ENCODE measurements at places on chromosomes 6 and 20. TPM values are rescaled to one million over a fixed set of nuclear protein-coding genes. Genes with fewer than 3 reads are reported as not detected.

GRCh38 chr20:63059684-63060056, 52.9 kb upstream of the BHLHE23 start:
- DNase-seq = no peak

- DNase-seq = no peak
Observed at GRCh38 chr6:47419621-47420020, 58.0 kb upstream of the CD2AP start.

DNA sequence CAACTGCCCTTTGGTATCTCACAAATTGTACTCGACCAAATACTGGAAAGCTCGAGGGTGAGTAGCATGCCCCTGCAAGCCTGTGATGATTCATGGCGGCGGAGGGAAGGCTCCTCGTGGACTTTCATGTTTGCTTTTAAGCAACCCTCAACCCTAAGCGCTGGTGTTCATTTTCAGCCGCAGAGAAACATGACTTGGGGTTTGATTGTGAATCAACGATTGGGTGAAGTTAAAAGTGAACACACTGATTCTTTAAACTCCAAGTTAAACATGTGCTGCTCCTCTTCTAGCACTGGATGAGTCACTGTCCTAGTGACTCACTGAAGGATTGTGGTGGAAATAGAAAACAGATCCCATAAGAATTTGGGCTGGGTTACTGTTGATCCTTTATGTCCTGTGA, 8.3 kb downstream of the CD109 start:
- DNase-seq = no peak

DNA sequence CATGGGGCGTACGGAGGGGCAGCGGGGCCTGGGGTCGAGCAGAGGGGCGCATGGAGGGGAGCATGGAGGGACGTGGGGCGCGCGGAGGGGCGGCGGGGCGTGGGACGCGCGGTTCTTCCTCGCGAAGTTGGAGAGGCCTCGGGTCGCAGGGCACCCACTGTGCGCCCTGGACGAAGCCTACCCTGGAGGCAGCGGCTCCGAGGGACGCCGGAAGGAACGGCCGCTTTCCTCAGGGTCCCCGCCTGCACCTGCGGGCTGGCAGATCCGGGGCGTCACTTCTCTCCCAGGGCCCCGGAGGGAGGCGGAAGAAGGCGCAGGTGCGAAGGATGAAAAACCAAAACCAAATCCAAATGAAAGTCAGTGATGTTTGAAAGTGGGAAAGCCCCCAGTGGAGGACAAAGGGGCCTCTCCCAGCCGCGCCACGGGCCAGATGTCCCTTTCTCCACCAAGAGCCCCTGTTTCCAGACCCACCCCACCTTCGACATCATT, 142.1 kb upstream of the PDE10A start:
- DNase-seq = no peak

DNA sequence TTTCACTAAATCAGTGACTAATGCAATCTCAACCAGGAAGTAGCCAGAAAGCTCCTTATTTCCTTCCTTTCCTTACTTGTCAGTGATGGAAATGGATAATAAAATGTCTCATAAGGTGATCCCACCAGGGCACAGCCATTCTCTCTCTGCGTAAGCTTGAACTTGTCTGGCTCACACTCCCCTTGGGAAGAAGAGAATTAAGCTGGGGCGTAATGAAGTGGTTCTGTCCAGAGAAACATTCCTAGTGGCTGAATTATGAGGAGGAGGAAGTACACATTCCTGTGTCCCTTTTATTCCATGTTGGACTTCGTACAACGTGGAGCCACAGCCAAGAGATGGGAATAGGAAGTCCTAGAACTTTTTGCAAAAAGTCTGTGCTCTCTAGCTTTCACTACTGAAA, 93.7 kb downstream of the MTHFD1L start:
- no peak for DNase-seq

DNA sequence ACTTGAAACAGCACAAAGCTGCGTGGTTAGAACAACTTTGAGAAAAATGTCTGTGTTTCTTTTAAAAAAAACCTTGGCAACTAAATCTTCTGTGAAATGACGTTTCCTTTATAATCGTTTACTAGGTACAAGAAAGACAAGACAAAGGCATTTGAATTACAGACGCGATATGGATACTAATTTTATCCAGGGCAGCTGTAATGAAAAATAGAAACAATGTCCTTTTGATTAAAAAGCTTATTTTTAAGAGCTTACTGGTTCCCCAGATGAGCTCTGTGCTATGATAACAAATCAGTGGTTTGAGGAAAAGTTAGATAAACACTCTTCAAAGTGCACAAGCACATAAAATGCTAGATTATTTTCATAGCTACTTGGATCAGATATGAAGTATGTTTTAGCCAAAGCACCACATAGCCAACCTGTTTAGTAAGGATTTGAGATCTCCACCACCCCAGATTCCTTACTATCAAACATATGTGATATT, 1.6 kb upstream of the SYNCRIP start:
- no peak for DNase-seq

DNA sequence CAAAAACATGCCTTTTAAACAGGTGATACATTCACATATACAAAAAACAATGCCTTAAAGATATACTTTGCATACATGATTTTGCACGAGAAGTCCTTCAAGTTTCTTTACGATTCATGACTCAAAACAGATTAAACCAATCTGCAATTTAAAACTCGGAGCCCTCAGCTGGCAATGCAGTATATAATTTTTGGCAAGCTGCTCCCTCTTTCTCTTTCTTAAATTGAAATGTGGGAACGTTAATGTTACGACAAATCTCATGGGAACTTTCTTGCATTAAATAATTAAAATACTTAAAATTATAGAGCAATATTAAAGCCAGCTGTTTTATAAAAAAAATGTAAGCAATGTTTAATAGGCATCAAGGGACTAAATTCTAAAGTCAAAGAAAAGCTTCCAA, 334.6 kb downstream of the ESR1 start:
- DNase-seq = no peak

Gene ABHD16B
- not detected for polyA plus RNA-seq

GRCh38 chr6:147942363-147942762, 400.3 kb upstream of the SASH1 start:
- DNase-seq = no peak

DNA sequence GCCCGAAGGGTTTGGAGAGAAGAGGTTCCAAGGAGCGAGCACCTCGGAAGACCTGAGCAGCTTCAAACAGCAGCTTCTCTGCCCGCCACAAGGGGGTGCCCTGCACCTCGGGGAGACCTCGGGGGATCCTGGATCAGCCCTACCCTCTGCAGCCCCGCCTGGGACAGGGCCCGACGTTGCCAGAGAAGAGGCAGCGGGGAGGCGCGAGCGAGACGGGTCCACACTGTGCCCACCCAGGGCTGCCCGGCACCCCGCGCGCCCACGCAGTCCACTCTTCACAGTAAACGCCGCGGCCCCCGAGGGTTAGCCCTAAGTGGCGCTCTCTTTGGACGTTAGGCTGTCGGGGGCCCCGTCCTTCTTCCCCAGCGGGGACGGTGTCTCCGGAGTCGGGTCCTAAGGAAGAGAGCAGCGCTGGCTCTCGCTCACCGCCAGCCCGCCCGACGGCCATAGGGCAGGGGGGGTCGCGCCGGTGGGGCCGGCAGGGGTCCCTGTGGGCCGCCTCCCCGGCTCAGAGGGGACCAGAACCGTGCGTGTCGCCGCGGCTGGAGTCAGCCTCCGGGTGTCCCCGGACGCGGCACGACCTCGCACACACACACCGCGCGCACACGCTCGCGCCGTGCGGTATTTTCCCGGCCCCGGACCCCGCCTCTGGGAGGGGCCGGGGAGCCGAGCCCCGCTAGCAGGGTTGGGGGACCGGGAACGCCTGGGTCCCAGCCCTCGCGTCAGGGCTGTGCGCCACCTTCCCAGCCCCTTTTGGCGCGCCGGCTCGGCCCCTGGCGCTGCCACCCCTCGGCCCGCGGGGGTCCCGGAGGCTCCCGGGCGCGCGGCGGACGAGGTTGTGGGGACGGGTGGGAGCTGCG, 929 bp downstream of the CDH22 start:
- no peak for DNase-seq

Gene PRDM1
- polyA plus RNA-seq = 2.4 TPM

Gene AKAP12
- polyA plus RNA-seq = 127 TPM

- DNase-seq = no peak
Observed at GRCh38 chr6:32668226-32668747, 1.8 kb upstream of the HLA-DQB1 start.

GRCh38 chr20:63739130-63740069, at the start of gene SLC2A4RG:
Gene SLC2A4RG, plus strand, starts transcription at chr20:63739776. Its CDS starts 137 bp downstream, at chr20:63739913.
- peak; percentile 66 for DNase-seq

- no peak for DNase-seq
Observed at GRCh38 chr6:119484598-119484997, 135.0 kb upstream of the MAN1A1 start.

- no peak for DNase-seq
Observed at GRCh38 chr6:109793792-109794191, 102.7 kb downstream of the FIG4 start.

DNA sequence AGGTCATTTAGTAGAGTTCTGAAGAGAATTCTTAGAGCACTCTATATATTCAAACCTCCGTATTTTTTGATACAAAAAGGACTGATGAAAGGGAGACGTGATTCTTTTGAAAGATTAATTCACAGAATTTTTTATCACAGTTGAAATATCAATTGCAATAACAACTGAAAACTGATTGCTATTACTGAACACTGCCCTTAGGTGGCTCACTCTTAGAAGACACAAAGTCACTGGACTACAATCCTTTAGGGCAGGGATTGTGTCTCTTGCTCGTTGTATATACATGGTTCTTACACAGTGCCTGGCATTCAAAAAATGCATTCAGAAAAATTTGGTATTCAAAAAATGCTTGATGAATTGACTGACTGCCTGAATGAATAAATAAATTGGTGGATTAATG, 17.1 kb upstream of the CALHM6 start:
- DNase-seq = no peak

Gene SLC22A23
- 9.8 TPM for polyA plus RNA-seq

GRCh38 chr20:54469293-54469692, 6.1 kb upstream of the DOK5 start:
- no peak for DNase-seq

- no peak for DNase-seq
Observed at GRCh38 chr6:137227871-137228302, 8.7 kb upstream of the IFNGR1 start.

Gene SCRT2
- 0.07 TPM for polyA plus RNA-seq

Gene BMP7
- 113 TPM for polyA plus RNA-seq

Gene OLIG3
- not detected for polyA plus RNA-seq

DNA sequence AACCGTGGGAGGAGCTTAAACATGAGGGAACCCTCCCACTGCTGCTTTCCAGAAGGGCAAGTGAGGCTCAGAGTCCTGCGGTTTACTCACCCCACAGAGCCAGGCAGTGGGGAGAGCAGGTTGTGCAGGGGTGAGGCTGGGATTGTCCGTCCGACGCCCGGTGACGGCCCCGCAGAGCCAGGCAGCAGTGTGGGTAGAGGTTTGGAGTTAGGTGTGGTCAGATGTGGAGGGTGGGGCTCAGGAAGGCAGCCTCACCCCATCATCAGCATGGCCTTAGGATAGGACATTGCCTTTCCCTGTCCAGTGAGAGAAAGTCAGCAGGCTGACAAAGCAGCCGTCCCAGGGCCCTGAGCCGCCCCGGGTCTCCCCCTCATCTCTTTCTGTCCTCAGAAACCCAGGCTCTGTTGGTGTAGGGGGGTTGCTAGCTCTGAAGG, 234.6 kb downstream of the DLL1 start:
- no peak for DNase-seq

- no peak for DNase-seq
Observed at GRCh38 chr20:48350313-48350988, 477.3 kb downstream of the PREX1 start.

DNA sequence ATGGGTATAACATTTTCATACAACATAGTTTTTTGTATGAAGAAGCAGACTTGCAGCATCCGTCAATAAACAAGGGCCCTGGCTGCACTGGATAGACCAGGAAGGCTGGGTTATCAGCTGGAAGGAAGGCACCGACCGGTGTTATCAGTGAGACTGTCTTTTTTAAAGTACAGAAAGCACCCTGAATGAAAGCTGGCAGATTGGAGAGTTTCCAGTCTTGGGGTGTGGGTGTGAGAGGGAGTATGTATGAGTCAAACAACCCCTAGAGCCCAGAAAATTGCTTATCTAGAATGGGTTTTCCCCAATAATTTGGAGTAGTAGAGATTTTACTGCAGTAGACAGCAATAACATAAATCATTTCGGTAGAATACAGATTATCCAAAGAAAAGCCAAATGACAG, 42.4 kb downstream of the TXLNB start:
- no peak for DNase-seq

DNA sequence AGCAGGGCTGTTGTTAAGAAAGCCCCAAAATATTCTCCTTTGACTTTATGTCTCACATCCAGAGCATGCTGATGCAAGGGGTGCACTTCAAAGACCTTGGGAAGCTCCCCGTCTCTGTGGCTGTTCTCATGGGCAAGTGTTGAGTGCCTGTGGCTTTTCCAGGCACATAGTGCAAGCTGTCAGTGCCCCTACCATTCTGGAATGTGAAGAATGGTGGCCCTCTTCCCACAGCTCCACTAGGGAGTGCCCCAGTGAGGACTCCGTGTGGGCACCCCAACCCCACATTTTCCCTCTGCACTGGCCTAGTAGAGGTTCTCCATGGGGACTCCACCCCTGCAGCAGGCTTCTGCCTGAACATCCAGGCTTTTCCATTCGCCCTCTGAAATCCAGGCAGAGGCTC, 673.7 kb downstream of the HTR1B start:
- DNase-seq = no peak

DNA sequence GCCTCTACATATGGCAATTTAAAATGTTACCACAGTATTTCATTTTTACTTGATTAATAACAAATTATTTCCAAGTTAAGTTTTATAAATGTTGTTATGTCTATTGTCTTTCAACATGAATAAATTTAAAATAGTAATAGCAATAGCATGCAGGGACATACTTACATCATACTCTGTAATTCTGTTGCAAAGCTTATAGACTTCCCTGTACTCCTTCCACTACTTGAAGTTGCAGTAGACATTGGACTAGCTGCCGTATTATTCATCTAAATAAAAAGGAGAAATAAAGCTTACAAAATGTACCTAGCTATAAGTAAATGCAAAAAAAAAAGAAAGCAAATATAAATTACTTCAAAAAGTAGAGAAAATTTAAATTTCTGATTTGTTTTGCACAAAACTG, 12.7 kb downstream of the SUPT3H start:
- DNase-seq = no peak

Gene ADAM33
- polyA plus RNA-seq = 12.1 TPM

Gene BPIFB2
- polyA plus RNA-seq = not detected

GRCh38 chr6:10746915-10747250, 722 bp upstream of the TMEM14B start:
- no peak for DNase-seq

DNA sequence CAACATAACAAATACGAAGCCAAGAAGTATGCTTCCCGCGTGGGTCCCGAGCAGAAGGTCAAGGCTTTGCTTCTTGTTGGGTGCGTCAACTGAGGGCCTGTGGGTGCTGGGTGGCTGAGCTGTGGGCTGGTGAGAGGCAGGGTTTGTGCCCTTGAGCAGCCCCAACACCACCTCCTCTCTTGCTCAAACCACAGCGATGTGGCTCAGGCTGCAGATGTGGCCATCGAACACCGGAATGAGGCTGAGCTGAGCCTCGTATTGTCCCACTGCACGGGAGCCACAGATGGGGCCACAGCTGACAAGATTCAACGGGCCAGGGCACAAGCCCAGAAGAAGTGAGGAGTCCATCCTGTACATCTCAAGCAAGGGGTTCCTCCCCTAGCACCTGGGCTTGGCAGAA, 7.0 kb upstream of the PTPRA start:
- DNase-seq = no peak

Gene ZBTB46
- 25.7 TPM for polyA plus RNA-seq

Gene PPIL6
- polyA plus RNA-seq = 18.5 TPM
